Pulmonary artery endothelial cell (primary cell): ENCODE measurements at places on chromosomes 6 and 20. TPM values are rescaled to one million over a fixed set of nuclear protein-coding genes. Genes with fewer than 3 reads are reported as not detected.

DNA sequence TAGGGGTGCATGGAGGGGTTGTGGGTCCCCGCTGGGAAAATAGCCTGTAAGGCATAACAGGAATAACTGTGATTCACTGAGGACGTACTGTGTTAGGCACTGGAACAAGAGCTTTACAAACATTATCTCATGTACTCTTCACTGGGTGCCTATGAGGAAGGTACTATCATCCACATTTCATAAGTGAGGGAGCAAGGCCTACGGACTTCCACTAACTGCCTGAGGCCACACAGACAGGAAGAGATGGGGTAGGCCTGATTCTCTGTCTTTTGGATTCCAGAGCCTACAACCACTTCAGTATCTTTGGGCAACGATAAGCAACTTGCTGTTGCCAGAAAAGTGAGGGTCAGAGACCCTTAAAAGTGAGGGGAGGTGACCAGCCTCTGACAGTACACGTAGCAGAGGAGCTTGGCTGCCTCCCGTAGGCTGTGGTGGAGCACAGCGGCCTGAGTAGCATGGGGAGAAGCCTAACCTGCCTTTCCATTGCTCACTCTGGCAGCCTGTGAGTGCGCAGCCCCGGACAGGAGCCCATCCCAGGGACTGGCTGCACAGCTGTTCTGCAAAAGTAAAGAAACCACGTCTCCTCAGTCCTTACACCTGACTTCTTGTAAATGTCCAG, 30.4 kb downstream of the PSMB1 start:
- DNase-seq = no peak

DNA sequence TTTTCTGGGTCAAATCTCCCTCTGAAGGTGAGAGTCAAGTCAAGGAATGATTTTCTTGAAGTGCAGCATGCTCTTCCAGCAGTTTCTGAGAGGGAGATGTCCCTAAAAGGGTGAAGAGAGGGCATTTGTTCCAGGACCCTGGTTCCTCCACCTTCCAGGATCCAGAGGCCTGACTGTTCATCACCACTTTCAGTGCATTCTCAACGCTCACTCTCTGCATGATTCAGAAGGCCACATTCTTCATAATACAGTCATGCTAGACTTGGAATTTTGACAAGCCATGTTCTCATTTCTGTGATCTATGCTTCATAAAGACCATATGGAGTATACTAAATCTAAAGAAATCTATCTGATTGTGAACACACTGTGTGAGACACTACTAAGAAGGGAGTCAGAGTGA, 85.1 kb downstream of the PDE7B start:
- DNase-seq = no peak

GRCh38 chr6:144104488-144104887, 9.1 kb upstream of the SF3B5 start:
- DNase-seq = no peak

DNA sequence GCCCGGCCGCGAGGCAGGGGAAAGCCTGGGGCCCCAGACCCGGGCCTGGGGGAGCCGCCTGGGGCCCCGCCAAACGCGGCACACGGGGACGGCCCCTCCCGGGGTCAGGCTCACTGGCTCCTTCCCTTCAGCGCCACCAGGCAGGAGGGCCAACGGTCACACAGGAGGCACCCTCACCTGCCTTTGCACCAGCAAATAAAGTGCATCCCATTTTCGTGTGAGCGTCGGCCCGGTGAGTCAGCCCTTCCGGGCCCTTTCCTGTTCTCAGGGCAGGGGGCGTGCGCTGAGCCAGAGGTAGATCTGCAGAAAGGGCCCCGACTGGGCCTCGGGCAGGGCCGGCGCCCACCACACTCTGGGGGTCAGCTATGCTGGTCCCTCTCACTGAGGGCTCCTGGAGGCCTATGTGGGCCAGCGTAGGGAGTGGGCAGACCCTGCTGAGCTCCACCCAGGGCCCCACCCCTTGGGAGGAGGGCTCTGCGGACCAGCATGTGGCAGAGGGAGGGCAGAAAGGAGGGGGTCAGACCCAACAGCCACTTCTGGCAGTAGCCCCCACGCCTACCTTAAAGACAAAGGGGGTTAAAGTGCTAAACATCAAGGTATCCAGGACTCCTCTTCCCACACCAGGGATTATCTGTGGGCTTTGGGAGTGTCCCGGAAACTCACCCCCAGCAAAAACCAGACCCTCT, 931 bp upstream of the UCKL1 start:
- DNase-seq = no peak

- peak; percentile 71 for DNase-seq
Measured at GRCh38 chr20:8667306-8667705, 401.6 kb upstream of the PLCB4 start.

- DNase-seq = no peak
Measured at GRCh38 chr6:72504406-72504805, 117.5 kb upstream of the KCNQ5 start.

TRIM15 gene
- total RNA-seq = not detected in 2 replicates

LST1 gene
- 0.14 and 0.73 TPM in 2 replicates for total RNA-seq
